Daoy (cell line): ENCODE measurements at places on chromosomes 6 and 20. TPM values are rescaled to one million over a fixed set of nuclear protein-coding genes. Genes with fewer than 3 reads are reported as not detected.

- DNase-seq, result no peak
These were observed 110.3 kb upstream of the TNFAIP3 start for GRCh38 chr6:137756788-137757187.

GRCh38 chr6:842141-842540 lies 149.2 kb upstream of the EXOC2 start:
- peak; percentile 20 for DNase-seq

- DNase-seq, result no peak
These were observed 142.5 kb upstream of the SPACA1 start for GRCh38 chr6:87905101-87905641.

DNA sequence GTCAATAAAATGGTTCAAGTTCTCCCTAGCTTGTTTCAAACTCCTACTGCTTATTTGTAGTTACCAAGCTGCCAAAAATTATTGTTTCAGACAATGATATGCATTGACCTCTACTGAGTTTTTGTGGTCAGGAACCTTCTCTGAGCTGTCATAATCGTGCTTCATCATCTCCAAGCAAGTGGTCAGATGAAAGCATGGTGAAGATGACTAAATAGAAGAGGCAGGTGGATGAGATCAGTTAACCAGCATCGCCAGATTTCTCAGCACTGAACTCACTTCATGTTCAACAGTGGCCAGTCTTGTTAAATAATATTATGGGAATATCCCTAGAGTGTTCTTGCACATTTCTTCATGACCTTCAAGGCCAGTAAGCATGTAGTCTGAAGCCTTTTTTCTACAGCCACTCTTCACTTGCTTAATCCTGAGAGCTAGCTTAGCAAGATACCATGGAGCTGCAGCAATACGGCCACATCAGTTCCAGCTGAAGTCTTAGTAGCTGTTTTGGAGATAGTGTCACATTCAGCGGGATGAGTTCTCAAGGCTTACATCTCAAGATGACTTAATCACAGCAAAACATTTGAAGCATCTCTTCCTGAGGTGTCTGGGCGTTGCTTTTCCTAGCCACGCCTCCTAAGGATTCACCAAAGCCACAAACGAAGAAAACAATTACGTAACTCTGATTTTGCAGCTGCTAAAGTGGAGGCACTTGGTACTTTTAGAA lies 101.6 kb upstream of the TMEM30A start:
- DNase-seq, result peak; percentile 28

GRCh38 chr6:36618366-36619355 lies 24.5 kb downstream of the SRSF3 start:
- DNase-seq, result no peak

GRCh38 chr6:103672169-103672568 lies 1187.5 kb downstream of the HACE1 start:
- no peak for DNase-seq

DNA sequence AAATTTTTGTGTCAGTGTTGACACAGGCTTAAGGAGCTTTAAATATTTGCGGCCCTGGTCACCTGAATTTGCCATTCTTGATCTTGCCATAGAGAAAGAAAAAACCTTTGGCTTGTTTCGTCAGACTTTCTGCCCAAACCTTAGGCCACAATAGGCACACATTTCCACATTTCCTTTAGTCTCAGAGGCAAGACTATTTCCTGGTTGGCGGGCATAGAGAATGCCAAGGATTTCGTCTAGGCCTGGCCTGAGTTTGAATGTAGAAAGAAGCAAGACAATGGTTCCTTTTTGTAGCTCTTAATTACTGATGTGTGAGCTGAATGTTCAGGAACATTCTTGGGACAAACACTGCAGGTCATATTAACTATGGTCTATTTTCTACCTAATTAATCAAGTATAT lies 108.1 kb downstream of the TRMT11 start:
- DNase-seq, result no peak

DNA sequence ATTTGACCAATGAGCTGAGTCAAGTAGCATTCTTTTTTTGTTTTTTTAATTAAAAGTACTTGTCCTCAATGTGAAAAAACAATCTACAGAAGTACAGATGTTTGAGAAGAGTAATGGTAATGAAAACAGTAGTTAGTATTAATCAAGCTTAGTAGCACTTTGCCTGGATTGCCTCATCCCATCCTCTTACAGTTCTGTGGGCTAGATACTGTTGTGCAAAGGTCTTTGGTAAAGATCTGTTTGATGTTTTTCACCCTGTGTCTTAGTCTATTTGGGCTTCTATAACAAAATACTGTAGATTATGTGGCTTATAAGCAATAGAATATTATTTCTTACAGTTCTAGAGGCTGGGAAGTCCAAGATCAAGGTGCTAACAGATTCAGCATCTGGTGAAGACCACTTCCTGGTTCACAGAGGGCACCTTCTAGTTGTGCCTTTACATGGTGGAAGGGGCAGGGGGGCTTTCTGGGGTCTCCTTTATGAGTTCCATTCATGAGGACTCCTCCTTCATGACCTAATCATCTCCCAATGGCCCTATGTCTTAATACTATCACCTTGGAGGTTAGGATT lies 84.3 kb downstream of the SHLD1 start:
- DNase-seq, result no peak

DNA sequence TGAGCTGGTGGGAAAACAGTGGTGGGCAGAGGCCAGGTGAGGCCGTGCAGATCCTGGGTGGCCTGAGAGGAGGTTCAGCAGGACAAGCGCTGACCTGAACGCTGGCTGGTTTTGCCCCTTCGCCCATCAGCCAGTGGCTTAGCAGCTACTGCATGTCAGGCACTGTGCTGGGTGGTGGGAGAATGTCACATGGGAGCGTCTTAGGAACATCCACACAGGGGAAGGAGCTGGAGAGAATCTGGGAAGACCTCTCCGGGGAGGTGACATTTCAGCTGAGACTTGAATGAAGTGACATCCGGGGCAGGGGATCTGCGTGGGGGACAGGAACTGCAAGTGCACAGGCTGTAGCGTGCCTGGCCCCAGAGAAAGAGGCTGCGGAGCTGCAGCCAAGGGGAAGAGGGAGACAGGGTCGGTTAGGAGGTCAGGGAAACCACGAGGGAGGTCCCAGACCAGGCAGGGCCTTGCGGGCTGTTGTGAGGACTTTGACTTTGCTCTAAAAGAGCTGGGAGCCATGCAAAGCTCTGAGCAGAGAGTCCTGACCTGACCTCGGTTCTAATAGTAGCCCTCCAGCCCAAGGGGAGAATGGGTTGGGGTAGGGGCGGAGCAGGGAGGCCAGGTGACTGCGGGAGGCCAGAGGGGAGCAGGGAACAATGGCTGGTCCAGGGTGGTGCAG lies 156.8 kb upstream of the PTPN1 start:
- no peak for DNase-seq

The SLA2 gene
- total RNA-seq, result not detected in 2 replicates

The PKIB gene
- 23.7 and 29.1 TPM in 2 replicates for total RNA-seq

The SLC35F1 gene
- 0.17 and 0.77 TPM in 2 replicates for total RNA-seq

The FAM162B gene
- total RNA-seq, result 0.29 and 3.0 TPM in 2 replicates

The SIRPD gene
- not detected in 2 replicates for total RNA-seq

The COL20A1 gene
- 0.97 and 1.3 TPM in 2 replicates for total RNA-seq

The FIG4 gene
- total RNA-seq, result 9.5 and 12.0 TPM in 2 replicates
